Breast epithelium (tissue), 4 donors: ENCODE measurements at places on chromosomes 1 and 21.

DNA sequence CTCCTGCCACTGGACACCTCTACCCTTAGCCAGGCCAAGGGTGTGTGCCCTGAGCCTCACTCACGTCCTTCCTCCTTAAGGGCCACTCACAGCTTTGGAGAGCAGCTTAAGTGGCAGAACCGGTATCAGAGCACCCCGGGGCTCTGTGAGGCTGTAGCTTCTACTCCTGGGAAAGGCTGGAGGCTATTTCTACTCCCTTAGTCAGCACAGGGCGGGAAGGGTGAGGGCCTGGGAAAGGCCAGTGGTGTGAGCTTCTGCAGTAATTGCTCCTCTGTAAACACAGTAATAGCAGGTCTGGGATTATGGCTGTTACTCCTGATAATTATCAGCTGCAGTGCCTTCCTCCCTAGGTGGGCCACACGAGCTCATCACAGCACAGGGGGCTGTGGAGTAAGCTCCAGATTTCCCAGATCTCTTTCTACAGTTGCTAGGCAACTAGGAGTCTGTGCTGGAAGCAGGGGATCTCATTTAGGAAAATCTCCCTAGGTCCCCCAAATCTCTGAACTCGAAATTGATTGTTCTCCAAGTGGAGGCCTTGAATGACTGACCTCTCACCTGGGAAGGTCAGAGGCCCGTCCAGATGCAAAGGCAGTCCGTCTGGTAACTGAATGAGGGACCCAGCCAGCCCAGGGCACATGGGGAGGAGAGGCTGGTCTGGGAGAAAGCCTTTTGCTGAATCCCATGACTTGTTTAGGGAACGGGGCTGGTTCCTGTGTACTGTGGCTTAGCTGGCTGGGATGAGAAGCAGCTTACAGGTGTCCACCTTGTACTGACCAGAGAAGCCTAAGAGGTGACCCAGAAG, 29.3 kb downstream of the IER5 start:
- peaks cover 14% of the 10 kb centered on the region for H3K4me1 ChIP-seq
- peak; percentile 66 for DNase-seq
- peak overlapping the region; percentile 91 for H3K27ac ChIP-seq
- H3K4me3 ChIP-seq = no peak overlapping the region
- no peaks in the 10 kb centered on the region for H3K27me3 ChIP-seq

GRCh38 chr21:16337266-16337665, 607.5 kb downstream of the USP25 start:
- H3K27ac ChIP-seq = no peak overlapping the region
- no peaks in the 10 kb centered on the region for H3K27me3 ChIP-seq
- no peaks in the 10 kb centered on the region for H3K4me1 ChIP-seq
- H3K36me3 ChIP-seq = no peaks in the 10 kb centered on the region

- no peak overlapping the region for H3K27ac ChIP-seq
- DNase-seq = no peak
- no peaks in the 10 kb centered on the region for H3K36me3 ChIP-seq
- H3K4me1 ChIP-seq = peaks cover under 1% of the 10 kb centered on the region
Measured at GRCh38 chr1:15956150-15956549, 19.8 kb downstream of the ZBTB17 start.

DNA sequence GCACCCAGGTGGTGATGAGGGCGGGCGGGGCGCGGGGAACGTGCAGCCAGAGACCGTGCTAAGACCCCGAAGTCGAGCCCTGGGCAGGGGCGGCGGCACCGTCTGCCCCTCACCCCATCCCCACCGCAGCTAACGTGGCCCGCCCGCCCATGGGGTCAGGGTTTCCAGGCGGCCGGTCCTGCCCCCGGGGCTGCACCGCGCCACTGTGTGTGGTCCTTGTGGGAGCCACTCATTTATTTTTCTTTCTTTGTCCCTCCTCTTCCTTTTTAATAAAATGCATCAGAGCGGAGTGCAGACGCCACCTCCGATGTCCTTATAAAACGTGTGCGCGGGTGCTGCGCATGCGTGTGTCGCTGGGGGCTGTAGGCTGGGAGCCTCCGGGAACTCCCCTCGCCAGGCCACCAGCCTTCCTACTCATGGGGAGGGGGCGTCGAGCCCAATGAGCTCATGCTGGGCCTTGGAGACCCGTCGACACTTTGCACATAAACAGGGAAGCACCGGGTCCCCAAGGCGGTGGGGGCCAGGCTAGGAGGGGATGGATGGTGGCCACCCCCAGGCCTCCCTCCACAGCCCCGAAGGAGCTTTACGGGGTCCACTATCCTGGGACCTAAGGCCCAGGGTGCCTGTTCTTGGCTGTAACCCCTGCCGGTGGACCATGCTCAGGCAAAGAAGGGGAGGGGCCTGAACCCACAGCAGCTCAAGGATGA, 59.9 kb downstream of the WNT9A start:
- DNase-seq = no peak
- H3K27ac ChIP-seq = peak overlapping the region; percentile 93
- H3K4me1 ChIP-seq = peaks cover 14% of the 10 kb centered on the region
- no peaks in the 10 kb centered on the region for H3K36me3 ChIP-seq

GRCh38 chr1:43276673-43277072, 6.9 kb downstream of the TMEM125 start:
- no peak overlapping the region for H3K27ac ChIP-seq
- H3K36me3 ChIP-seq = no peaks in the 10 kb centered on the region
- no peaks in the 10 kb centered on the region for H3K27me3 ChIP-seq
- H3K4me1 ChIP-seq = no peaks in the 10 kb centered on the region
- H3K4me3 ChIP-seq = no peak overlapping the region

GRCh38 chr1:7575041-7575400, 196.1 kb upstream of the VAMP3 start:
- H3K36me3 ChIP-seq = no peaks in the 10 kb centered on the region
- H3K4me3 ChIP-seq = no peak overlapping the region
- no peaks in the 10 kb centered on the region for H3K27me3 ChIP-seq
- H3K27ac ChIP-seq = no peak overlapping the region
- no peaks in the 10 kb centered on the region for H3K4me1 ChIP-seq

DNA sequence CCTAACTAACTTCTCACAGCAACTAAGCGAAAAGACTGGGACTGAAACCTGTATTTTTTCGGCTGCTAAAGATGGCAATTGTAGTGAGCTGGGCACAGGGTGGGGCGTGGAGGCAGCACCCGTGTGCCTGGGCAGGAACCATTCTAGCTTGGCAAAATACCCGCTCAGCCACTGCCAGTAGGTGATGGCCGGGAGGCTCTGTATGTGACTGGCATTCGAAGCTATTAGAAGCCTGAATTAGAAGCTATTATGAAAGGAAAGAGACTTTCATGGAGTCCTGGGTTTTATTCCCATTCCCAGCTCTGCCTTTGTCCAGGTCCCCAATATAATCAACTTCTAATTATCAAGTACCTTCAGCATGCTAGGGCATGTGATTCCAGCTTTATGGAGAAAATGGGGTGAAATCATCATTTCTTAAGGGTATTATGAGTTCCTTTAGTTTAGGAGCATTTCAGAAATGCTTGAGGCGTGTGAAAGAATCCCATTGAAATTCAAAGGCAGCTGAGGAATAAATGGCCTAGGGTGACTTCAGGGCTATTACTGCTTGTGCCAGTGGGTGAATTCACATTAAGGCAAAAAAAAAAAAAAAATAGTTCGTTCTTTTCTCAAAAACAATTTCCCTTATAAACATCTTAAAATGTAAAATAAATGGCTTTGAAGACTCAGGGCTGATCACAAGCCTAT, 125.6 kb downstream of the KCNN3 start:
- no peaks in the 10 kb centered on the region for H3K36me3 ChIP-seq
- H3K27me3 ChIP-seq = no peaks in the 10 kb centered on the region
- no peak overlapping the region for H3K27ac ChIP-seq
- no peaks in the 10 kb centered on the region for H3K4me1 ChIP-seq
- DNase-seq = no peak

DNA sequence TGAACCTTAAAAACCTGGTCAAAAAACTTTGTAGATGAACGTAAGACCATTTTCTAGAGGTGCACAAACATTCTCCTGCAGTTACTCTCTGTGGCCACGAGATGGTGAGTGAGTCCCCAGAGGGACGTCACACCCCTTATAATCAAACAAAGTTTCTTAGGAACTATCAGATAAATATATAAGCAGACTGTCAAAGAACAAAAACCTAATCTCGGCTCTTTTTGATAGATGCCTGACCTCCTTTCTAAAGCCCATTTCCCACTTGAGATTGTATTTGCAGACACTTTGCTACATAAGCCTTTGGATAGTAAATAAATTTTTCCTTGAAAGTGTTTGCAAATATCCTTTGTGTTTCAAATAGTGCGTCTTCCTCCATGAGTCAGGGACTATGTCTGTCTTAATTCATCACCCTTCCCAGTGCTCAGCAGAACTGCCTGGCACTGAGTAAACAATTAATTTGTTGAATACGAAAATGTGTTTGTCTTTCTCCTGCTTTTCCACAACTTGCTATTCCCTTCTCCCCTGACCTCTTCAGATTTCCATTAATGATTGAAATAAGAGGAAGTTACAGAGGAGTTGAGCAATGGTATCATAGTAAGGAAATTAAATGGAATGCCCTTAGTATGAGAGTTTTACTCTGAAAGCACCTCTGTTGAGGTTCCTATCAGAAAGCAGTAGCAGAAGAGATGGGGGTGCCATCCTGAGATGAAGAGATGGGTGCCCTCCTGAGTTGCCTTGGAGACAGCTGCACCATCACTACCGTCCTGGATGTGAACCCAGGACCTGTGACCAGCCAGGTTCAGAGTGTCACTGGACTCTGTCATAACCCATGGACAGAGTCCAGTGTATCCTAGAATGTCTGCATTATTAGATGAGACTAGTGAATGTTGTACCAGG, 57.8 kb upstream of the RAVER2 start:
- H3K27ac ChIP-seq = peak overlapping the region; percentile 28
- H3K4me3 ChIP-seq = no peak overlapping the region
- no peaks in the 10 kb centered on the region for H3K27me3 ChIP-seq

- H3K27me3 ChIP-seq = no peaks in the 10 kb centered on the region
- DNase-seq = no peak
- no peaks in the 10 kb centered on the region for H3K4me1 ChIP-seq
- no peaks in the 10 kb centered on the region for H3K36me3 ChIP-seq
Measured at GRCh38 chr1:230332575-230333066, 93.5 kb downstream of the PGBD5 start.

GRCh38 chr1:18058206-18058921, 49.2 kb upstream of the IGSF21 start:
- DNase-seq = no peak
- H3K27ac ChIP-seq = no peak overlapping the region
- no peaks in the 10 kb centered on the region for H3K36me3 ChIP-seq
- H3K4me3 ChIP-seq = no peak overlapping the region
- H3K27me3 ChIP-seq = no peaks in the 10 kb centered on the region

GRCh38 chr21:26686278-26686677, 113.2 kb upstream of the CYYR1 start:
- H3K4me3 ChIP-seq = no peak overlapping the region

DNA sequence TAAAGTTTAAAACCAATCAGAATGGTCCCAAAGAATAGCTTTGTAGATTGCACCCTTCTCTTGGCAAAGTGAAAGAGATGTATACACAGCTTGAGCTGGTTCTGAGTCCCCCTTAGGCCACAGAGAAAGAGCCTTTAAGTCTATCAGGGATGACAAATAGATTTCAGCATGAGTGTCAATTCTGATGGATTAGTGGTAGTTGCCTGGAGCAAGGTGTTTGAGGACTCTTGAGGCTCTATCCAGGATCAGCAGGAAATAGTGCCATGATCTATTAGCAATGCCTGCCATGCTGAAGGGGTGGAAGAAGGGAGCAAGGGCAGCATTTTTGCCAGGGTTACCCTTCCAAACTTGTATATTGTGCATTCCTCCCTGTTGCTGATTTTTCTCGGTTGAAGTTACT, 116.6 kb downstream of the ATG4C start:
- no peak overlapping the region for H3K4me3 ChIP-seq
- no peaks in the 10 kb centered on the region for H3K27me3 ChIP-seq
- H3K4me1 ChIP-seq = no peaks in the 10 kb centered on the region
- DNase-seq = no peak
- no peak overlapping the region for H3K27ac ChIP-seq

DNA sequence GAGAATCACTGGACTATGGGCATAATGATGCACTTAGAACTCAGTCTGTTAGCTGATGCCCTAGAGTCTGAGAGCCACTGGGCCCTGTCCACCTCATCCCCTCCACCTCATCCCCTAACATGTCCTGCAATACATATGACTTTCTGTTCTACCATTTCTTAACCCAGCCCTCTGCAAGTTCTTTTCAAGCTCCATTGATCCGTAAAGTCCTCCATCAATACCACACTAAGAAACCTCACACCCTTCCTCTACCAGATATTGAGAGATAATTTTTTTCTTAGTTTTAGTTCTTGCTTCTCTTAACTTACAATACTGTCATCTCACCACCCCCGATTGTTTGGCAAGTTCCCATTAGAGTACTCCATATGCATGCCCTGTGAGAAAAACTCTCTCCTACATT, 22.1 kb downstream of the FCRL4 start:
- no peak overlapping the region for H3K27ac ChIP-seq
- no peaks in the 10 kb centered on the region for H3K36me3 ChIP-seq
- no peak overlapping the region for H3K4me3 ChIP-seq
- H3K27me3 ChIP-seq = no peaks in the 10 kb centered on the region
- no peak for DNase-seq
- no peaks in the 10 kb centered on the region for H3K4me1 ChIP-seq

- no peak overlapping the region for H3K4me3 ChIP-seq
- H3K27ac ChIP-seq = no peak overlapping the region
- no peak for DNase-seq
- H3K27me3 ChIP-seq = no peaks in the 10 kb centered on the region
- no peaks in the 10 kb centered on the region for H3K36me3 ChIP-seq
- no peaks in the 10 kb centered on the region for H3K4me1 ChIP-seq
Measured at GRCh38 chr1:227546059-227546458, 17.3 kb upstream of the ZNF678 start.

DNA sequence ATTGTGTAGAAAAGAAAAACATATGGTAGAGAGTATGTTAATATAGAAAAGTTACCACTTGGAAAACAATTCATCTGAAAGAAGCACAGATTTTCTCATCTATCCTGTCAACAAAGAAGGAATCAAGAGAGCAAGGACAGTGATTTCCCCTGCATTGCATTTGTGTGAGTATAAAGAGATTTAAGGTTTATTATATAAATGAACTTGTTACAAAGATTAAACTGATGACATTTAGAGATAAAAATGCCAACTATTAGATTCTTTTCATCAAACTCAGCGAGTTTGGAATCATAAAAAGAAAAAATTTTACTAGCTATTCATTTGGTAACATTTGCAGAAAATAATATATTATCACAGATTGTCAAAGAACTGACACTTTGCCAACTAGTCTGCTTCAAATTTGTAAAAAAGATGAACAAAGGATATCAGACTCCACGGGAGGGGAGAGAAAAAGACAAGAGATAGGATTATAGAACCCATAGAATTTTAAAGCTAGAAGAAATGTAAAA, at the start of gene RGS21:
RGS21 (plus strand) TSS at position 51 of the 509 bp plus-strand sequence. CDS start 26,045 bp downstream, outside the sequence.
- H3K36me3 ChIP-seq = no peaks in the 10 kb centered on the region
- H3K4me3 ChIP-seq = no peak within 1 kb of the TSS
- no peaks in the 10 kb centered on the region for H3K27me3 ChIP-seq
- no peak for DNase-seq
- no peak within 1 kb of the TSS for H3K27ac ChIP-seq

DNA sequence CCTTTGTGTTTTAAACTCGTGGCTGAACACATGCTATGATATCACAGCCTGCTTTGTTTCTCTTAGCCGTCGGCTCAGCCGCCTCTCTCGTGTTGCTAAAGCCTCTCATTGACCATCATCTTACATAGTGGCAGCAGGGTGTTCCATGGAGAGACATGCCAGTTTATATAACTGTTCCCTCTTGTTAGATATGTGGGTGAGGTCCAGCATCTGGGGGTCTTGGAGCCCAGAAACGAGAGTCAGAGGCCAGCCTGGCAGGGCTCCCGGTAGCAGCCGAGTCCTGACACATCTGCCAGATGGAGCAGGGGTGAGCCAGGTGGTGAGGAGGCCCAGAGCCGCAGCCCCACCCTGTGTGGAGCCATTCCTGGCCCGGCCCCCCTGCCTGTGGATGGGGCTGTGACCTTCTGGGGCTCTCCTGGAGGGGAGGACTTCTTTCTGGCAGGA, 11.9 kb downstream of the PODN start:
- peak; percentile 47 for DNase-seq
- H3K36me3 ChIP-seq = no peaks in the 10 kb centered on the region
- no peaks in the 10 kb centered on the region for H3K4me1 ChIP-seq
- no peak overlapping the region for H3K4me3 ChIP-seq
- H3K27me3 ChIP-seq = no peaks in the 10 kb centered on the region
